ENCODE measurements at places on chromosomes 3 and 15.

DNA sequence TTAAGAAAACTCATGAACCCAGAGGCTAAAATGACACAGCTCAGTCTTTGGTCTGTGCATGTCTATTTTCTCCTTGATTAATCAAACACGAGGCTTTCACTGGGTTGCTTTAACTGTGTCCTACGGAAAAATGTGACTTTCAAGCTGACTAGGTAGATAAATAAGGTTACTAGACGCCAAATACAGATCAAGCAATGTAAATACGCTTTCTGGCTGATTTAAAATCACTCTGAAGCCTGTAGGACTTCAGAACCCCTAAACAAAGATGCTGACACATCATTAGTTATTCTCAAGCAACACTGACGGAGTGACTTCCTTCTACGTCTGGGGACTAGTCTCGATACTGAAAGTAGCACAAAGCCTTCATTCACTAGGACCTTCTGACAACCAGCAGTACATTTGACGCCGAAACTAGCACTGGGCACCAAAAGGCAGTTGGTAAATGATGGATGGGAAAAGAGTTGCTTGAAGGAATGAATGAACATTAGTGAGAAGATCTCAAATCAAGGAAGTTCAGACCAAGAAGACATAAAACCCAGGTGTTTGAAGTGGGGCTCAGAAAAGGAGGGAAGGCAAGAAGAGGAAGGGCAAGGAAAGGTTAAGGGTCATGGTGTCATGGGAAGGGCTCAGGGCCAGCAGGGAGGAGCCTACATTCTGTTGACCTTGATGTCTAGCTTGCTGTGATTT, 67.1 kb upstream of the CDV3 start:
- DNase-seq: no peak

GRCh38 chr15:58381697-58382096, 50.1 kb upstream of the LIPC start:
- peak; percentile 42 for DNase-seq

DNA sequence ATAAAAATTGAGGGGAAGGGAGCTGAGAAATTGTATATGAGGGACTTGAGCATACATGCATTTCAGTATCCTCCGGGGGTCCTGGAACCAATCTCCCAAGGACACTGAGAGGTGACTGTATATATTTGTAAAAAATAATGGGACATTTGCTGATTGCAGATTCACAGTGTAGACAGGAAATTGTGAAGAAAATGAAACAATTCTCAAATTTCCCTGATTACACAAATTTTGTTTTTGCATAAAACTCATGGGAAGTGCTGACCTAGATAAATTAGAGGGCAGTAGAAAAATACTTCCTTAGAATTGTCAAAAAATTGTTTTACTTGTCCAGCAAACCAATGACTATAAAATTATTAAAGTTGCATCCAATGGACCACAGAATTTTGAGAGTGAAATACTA, 64.0 kb downstream of the IFT57 start:
- no peak for DNase-seq

DNA sequence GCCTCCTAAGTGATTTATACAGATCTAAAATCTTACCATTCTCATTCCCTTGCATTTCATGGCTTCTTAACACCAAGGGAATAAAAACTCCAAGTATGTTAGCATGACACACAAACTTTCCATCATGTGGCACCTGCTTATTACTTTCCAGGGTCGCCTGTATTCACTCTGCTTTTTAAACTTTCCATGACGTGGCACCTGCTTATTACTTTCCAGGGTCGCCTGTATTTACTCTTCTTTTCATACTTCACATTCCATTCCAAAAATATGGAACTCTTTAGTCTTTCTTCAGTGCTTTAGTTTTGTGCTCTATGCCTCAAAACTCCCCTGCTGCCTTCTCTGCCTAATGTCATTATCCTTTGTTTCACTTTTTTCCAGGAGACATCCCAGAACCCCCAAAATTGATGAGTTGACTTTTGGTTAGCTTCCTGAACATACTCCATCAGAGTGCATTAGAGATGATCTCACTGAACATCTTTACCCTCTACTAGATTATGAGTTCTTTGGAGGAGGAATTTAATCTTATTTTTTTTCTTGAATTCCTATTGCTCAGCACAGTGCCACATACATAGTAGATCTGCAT, 47.0 kb downstream of the CALML4 start:
- DNase-seq: peak; percentile 10

- no peak for DNase-seq
Observed at GRCh38 chr3:150069154-150069527, 98.4 kb upstream of the PFN2 start.

- no peak for DNase-seq
Observed at GRCh38 chr3:20101041-20101440, 60.8 kb downstream of the KAT2B start.

DNA sequence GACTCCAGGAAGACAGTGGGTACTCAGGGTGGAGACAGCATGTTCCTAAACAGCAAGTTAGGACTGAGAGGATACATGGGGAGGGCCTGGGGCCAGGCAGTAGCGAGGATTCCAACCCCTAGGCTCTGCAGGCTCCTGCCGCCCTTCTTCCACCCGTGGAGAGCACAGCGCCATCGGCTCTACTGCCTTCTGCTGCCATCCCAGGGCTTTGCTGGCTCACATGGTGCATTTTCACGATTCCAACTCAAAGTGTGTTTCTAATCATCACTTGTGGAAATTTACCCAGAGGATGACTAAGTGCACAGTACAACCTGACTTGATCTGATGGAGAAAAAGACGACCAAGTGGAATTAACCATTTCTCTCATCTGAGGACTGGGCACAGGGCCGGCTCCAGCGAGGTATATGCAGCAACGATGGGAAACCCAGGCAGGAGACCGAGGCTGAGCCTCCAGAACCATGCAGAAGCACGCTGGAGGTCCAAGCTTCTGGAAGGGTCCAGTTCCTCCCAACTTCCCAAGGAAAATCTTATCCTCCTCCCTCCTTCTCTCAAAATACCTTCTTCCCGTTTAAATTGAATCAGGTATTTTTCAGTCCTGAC, 104.6 kb downstream of the LRIG1 start:
- no peak for DNase-seq

DNA sequence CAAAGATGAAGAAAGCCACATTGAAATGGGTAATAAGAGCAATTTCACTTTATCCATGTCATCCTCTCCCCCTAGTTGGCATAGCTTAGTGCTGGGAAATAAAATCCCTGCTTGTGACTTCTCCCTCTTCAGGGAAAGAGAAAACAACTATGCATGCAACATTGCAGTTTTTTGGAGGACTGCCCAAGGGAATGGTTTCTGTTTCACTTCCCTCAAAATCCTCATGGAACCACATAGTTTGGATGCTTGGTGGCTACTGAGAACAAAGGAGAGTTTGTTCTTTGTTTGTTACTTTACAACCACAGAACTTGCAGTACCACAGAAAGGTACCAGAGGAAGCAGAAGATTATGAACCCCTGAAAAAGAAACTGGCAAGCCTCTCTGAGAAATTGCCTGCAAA, 384.6 kb upstream of the RORA start:
- no peak for DNase-seq

DNA sequence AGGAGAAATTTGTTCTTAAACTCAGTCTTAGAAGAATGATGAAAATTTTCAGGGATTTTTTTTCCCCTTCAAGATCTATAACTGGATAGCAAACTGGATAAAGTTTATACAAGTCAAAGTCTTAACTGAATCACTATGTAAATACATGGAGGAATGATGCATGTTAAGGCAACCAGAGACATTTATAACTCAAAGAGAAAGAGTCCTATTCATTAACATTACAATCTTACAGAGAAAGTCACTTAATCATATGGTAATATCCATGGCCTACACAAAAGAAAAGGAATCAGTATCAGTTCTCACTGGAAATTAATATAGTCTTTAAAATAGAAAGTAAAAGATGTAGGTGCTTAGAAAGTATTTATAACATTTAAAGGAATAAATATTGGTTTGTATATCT, 869.1 kb downstream of the TBL1XR1 start:
- no peak for DNase-seq

DNA sequence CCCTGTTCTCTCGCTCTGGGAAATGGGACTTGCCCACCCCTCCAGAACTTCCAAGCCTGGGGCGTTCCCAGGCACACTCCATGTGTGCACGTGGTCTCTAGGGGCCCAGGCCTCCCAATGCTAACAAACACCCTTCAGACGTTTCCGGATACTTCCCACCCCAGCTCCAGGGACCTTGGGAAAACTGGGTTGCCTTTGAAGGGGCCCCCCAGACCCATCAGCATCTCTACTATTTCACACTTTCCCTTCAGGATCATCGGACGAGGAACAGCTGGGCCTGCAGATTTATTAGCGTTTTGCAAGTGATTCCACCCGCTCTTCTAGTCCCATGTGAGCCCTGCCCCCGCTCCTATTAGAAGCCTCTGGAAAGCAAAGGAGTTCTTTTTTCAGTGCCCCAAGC, 63.2 kb downstream of the MAGEF1 start:
- no peak for DNase-seq

DNA sequence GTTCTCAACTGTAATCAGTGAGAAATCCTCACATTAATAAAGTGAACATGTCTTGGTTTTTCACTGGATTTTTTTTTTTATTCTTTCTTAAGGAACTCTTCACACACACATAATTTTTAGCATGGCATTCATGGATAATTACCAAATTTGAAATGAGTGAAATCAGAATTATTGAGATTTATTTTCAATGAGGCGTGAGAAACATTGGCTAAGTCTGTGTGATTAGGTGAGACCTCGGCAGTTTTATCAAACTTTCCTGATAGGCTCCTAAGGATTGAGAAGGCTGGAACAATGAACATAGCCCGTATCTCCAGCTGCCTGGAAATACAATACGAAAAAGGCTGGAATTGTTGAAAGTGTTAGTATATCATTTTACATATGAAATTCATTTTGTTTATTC, 35.5 kb downstream of the MDFIC2 start:
- no peak for DNase-seq

GRCh38 chr3:134425943-134426342, 51.7 kb upstream of the AMOTL2 start:
- no peak for DNase-seq

DNA sequence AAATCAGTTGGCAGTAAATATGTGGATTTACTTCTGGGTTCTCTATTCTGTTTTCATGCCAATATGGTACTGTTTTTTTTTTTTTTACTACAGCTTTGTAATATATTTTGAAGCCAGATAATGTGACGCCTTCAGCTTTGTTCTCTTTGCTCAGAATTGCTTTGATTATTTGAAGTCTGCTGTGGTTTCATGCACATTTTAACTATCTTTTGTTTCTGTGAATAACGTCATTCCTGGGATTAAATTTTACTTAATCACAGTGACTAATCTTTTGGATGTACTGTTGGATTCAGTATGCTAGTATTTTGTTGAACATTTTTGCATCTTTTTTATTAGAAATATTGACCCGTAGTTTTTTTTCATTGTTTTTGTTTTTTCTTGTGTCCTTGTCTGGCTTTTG, 576.5 kb downstream of the ZNF385D start:
- no peak for DNase-seq

- DNase-seq: no peak
Observed at GRCh38 chr3:66692042-66692765, 191.4 kb upstream of the LRIG1 start.

GRCh38 chr15:98635848-98636247, 12.5 kb upstream of the IGF1R start:
- DNase-seq: no peak

DNA sequence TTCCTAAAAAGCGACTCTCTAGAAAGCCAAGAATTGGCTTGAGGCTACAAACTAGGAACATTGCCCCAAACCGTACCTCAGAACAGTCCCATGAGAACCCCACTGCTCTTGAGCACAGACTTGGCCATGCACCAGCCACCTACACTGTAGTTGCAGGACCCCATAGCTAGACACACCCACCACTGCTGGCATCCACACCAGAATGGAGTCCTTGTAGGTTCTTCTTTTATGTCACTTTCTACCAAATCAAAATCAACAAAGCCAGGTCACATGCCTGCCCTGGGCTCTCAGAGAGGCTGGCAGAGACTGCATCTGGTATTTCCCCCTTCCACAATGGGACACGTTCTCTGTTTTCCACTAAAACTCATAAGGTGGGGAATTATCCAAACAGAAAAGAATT, 290.5 kb downstream of the SHOX2 start:
- DNase-seq: no peak

DNA sequence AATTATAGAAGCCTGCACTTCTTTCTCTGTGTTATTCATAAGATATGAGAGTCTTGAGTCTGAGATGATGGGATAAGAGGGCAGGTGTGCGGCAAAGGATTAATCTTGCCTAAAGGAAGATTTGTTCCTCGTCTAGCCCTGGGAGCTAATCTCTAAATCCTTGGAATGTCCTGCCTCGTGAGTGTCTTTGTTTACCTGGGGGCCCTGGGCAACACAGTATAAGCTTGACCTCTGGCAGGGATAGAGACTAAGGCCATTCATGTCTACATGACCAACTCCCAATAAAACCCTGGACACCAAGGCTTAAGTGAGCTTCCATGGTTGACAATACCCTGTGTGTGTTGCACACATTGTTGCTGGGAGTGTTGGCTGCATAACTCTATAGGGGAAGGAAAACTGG, 3.2 kb upstream of the AGBL1 start:
- DNase-seq: no peak

- DNase-seq: no peak
Observed at GRCh38 chr3:129528589-129529100, at the start of gene RHO. Gene RHO, plus strand, starts transcription at chr3:129528639. Its CDS starts 95 bp downstream, at chr3:129528734.

- DNase-seq: peak; percentile 91
Observed at GRCh38 chr3:15629860-15630597, 28.5 kb downstream of the BTD start.

- DNase-seq: peak; percentile 75
Observed at GRCh38 chr15:87144775-87145174, 1065.1 kb downstream of the AGBL1 start.

GRCh38 chr15:98740295-98740694, 92.0 kb downstream of the IGF1R start:
- DNase-seq: no peak

DNA sequence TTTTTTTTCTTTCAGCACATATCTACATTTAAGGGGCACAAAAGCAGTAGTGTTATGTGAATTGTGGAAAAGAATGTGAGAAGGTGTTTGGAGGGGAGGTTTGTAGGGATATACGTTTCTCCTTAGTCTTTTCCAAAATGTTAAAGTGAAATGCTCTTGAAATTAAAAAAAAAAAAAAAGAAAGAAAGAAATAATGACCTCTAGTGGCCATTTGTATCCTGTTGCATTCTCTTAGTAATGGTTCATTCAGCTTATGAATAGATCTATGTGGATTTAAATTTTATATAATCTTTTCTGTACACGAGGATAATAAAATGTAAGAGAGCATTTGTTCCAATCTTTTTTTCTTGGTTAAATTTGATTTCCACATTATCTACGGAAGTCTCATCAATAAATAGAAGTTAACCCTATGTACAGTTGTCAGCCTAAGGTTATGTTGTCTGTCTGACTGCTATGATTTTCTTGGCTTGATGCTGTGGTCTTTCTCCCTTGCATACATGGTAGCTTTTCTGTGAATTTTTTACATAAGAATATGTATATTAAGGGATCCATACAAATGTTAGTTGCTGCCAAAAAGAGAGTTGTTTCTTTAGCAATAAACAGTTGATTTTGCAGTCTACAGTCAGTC, 1.7 kb downstream of the P2RY13 start:
- peak; percentile 33 for DNase-seq

- DNase-seq: no peak
Observed at GRCh38 chr3:175662815-175663214, 803.7 kb downstream of the NAALADL2 start.

- no peak for DNase-seq
Observed at GRCh38 chr3:23480329-23480714, 277.2 kb downstream of the UBE2E2 start.
